ENCODE measurements at places on chromosomes 1 and 21.

DNA sequence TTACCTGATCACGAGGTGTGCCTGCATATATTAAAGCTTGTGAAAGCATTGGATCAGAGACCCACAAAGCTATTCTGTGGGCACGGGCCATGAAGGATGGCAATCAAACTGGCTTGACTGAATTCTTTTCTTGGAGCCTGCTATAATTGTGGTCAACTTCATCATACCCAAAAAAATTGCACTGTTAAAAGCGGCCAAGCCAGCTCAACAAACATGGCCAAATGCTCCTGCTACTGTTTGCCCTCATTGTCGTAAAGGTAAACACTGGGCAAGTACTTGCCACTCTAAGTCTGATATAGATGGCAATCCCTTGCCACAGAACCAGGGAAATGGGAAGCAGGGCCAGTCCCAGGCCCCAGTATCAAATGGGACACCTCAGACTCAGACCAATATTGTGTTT, 6.6 kb upstream of the GSTM5 start:
- no peak for DNase-seq

DNA sequence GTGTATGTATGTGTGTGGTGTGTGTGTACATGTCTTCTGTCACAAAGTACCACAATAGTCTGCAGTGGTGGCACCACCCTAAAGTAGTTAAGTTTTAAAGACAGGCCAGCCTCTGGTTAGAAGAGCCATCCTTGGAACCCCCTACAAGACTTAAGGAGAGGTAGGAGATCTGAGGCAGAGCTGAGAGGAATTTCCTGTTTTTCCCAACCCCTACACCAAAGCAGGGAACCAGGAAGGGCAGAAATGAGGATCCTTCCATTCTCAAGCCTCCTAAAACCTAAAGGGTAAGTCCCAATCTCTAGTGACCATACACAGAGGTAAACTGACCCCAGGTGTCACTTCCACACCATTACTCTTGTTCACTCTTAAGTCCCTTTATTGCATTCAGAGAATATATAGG, 11.1 kb downstream of the PEA15 start:
- no peak for DNase-seq

DNA sequence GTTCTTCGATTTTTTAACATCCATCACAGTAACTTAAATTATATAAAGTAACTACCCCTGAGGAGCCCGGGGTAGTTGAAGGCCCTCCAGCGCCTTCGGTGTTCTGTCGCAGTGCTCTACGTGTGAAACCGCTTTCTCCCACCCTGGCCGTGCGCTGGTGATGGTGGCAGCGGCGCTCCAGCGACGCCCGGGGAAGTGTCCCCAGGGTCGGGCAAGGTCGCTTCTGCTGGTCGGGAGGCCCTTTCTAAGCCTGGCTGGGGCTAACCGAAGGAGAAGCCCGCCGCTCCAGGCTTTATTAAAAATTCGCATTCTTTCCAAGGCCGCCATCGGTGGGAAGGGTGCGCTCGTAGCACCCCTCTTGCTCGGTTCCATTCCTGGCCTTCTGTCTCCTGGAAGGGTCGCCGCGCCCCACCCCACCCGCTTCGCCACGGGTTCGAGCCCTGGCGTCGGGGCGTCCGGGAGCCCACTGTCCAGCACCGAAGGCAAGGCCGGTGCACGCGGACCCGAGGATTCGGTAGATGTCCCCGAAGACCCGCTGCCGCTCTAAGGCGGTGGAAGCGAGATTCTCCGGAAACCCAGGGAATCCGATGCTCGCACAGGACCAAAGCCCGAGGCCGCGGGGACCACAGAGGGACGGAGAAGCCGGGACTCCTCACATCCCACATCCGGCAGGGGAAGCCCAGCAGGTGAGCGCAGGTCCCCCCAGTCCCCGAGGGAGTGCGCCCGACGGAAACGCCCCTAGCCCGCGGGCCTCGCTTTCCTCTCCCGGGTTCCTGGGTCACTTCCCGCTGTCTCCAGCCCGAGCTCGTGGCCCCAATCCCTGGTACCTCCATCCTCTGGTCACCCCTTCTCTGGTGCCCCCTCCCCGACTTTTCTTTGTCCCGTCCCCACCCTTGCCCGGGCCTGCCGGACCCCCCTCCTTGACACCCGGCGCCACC, 685 bp upstream of the RIPPLY3 start:
- DNase-seq: no peak

- DNase-seq: no peak
These were observed 26.6 kb downstream of the S100A10 start for GRCh38 chr1:151967091-151967490.

GRCh38 chr1:173451981-173452380, 25.2 kb upstream of the PRDX6 start:
- no peak for DNase-seq

DNA sequence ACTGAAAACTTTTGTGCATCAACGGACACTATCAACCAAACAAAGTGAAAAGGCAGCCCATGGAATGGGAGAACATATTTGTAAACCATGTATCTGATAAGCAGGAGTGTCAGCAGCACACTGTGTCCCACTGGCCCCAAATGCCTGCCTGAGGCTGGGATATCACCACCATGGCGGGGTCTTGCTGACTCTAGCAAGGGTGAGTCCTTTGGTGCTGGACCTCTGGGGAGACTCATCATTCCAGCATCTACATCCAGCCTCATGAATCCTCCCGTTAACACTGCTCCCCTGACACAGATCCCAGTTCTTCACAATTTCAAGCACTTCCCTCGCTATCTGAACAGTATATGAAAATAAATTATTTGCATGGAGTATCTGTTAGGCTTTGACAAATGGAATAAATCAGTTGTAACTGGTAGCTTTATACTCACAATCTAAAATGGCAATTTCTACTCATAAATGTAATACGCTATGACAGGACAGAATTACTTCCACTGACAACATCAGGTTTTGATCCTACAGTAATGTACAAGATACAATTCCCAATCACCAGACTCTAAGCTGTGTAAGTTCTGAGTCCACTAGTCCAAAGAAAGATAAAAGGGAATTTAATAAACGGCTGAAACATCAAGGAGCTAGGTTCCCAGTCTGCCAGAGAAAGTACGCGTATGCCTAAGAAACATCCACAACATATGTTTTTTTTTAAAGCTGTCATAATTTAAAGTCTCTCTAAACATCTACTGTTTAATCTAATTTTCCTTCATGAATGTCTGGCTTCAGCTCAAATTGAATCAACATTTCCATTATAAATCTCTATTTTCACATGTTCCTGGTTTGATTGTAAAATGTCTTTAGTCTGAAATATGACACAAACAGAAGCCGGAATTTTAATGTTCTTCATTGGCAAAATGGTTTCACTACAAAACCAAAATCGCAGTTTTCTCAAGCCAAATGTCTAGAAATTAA, 95.1 kb downstream of the SIPA1L2 start:
- no peak for DNase-seq

DNA sequence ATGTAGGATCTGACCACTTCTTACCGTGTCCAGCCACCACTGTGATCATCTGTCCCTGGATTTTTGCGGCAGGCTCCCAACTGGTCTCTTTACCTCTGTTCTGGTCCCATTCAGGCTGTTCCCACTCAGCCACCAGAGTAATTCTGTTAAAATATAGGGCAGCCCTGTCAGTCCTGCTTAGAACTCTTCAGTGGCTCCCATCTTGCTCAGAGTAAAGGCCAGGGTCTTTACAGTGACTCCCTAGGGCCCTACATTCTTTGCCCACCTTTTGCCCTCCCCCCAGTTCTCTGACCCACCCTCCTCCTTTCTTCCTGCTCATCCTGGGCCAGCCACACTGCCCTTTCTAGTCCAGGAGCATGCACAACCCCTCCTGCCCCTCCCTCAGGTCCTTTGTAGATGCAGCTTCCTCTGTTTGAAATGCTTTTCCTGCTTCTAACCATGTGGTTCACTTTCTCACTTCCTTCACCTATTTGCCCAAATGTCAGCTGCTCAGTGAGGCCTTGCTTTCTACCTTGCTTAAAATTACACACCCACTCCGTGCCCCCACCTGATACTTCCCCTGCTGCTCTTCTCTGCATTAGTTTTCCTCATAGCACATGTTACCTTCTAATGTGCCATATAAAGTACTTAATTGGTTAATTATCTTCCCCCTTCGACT, 7.8 kb downstream of the UBIAD1 start:
- no peak for DNase-seq

DNA sequence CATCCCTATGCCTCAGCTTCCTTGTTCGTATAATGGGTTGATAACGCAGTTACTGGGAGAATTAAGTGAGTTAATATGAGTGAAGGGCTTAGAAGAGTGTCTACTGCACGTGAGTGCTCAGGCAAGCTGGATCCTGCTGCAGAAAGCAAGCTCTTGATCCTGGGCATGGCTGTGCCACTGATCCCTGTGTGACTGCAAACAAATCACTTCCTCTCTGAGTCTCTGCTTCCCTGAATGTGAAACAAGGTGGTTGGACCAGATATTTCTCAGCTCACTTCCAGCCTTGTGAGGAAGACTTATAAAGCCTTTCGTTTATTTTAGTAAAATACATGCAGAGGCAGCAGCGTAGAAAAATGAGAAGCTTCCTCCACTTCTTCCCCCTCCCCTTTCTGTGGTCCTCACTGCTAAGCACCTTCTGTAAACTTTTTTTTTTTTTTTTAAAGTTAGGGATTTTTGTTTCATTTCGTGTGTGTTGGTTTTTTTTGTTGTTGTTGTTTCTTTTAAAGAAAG, 13.8 kb downstream of the PSEN2 start:
- no peak for DNase-seq

DNA sequence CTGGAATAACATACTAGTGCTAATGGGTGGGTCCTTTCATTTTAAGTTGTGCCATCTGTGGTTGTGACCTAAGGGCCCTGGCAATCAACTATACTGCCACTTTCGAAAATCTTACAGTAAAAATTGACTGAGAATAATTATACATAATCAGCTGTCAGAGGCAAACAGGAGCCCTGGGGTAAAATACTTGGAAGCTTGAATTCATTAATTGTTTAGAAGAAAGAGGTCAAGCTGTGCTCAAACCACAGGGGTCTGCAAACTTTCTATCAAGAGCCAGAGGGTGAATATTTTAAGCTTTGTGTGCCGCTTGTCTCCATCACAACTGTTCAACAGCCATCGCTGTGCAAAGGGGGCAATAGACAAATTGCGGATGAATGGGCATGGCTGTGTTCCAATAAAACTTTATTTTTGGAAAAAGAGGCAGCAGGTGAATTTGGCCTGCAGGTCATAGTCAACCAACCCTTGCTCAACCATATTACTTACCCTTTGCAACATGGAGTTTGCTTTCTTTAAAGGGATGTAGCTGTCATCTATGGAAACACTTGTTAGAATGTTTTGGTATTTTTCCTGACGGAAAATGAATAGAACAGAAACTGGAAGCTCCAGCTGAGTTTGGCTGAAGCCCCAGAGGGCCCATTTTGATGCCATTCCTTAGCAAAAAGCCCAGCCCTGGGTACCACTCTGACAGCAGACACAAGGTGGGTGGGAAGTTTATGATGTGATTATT, 35.7 kb upstream of the USP1 start:
- DNase-seq: no peak

- DNase-seq: no peak
These were observed 44.3 kb downstream of the SCCPDH start for GRCh38 chr1:246768403-246769020.

DNA sequence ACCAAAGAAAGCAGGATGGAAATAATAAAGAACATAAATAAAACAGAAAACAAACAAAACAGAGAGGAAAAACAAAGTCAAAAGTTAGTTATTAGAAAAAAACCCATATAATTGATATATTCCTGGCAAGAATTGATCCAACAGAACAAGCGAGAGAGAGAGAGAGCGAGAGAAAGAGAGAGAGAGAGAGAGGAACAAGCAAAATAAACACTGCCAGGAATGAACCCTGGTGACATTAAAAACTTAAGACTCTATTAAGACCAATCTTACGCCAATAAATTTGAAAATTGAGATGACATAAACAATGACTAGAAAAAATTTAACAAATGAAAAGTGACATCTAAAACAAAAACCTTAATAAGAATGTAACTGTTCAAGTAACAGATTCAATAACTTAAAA, 64.1 kb downstream of the COP1 start:
- DNase-seq: no peak

DNA sequence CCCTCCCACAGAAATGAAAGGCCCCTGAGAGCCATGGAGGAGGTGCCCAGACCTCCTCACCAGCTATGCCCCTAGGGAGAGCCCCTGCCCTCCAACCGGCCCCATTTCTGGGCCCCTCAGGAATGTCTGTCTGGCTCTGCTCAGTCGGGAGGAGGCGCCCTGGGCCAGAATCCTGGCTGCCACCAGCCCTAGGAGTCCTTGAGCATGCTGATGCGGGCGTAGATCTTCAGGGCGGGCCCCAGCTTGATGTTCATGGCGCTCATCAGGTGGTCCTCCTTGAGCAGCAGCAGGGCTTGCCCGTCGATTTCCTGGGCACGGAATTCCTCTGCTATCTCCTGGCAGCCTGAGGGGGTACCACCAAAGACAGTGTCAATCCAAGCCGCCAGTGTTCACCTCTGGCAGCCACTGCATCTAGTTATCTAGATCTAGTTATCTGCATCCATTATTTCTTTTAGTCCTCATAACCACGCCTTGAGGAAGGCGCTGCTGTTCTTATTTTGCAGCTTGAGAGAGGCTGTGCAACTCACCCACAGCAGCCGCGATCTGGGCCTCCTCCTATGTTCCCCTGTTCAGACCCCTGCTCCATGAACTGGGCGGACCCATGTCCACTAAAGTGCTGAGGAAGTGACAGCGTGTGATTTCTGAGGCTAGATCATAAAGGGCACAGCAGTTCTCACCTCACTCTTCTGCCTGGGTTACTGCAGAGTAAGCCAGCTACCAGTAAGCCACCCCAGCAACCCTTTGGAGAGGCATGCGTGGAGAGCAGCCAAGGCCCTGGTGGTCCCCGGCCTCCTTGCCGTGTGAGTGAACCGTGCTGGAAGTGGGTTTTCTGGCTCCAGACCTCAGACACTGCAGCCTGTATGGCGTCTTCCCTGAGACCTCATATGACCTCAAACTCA, 4.0 kb upstream of the A3GALT2 start:
- no peak for DNase-seq

DNA sequence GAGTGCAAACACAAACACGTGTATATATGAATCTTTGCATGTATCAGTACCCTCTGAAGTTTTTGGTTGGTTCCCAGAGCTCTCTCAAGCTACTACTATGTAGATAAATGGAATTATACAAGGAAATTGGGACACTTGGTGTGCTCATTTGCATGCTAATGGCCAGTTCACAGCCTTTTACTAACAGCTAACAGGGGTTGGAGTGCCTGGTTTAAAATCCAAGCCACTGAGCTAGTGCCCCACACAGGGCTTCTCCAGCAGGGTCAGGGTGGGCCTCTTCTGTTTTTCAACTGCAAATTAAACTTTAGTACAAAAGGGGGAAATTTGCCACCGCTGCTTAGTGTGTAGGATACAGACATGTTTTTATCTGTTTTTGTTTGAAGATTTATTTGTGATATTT, 121.0 kb downstream of the ATP5PO start:
- DNase-seq: no peak

DNA sequence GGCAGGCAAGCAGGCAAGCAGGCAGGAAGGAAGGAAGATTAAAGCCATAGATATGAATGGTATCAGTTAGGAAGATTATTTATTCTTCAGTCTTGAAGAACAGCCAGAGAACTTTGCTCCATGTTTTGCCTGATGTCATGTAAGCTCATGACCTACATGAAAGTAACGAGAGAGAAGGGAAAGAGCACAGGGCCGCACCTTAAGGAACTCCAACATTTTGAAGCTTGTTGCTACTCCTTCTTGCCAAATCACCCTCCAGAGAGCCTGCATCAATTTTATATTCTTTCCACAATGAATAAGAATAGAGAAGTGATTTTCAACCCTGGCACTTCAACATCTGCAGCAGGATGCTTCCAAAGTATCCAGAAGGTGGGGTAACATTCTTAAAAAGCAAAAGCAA, 78.0 kb upstream of the EFHD2 start:
- DNase-seq: no peak

- no peak for DNase-seq
These were observed 624.3 kb upstream of the BRINP3 start for GRCh38 chr1:191101960-191102359.

Data from amygdala (tissue), 56 donors.